Right ventricle myocardium superior (tissue), 1 donor: ENCODE measurements at places on chromosomes 11 and 22.
A peak's percentile ranks its signal among the peaks of the same experiment; 100 is the strongest.

DNA sequence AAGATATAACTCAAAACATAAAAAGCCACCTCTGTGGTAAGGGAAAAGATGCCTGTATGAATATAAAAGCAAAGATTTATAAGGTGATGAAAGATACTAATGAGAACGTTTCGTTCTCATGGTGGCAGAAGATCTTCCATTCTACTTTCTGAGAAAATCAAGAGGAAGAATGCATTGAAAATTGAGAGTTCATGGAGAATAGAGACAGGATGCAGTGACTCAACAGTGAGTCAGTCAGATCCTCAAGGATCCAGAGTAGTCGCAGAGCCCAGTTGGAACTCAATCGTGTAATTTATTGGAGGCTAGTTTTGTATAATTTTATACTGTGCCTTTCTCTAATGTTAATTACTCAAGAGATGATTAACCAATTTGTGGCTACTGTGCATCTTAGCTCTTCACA, 73.3 kb downstream of the ENTHD1 start:
- no peak for DNase-seq

GRCh38 chr11:44785856-44786607, 59.3 kb downstream of the TSPAN18 start:
- DNase-seq, result no peak

GRCh38 chr11:70541699-70542098, 143.4 kb downstream of the CTTN start:
- DNase-seq, result no peak

GRCh38 chr11:108788565-108789199, 123.8 kb downstream of the DDX10 start:
- no peak for DNase-seq

- DNase-seq, result no peak
These were observed 188.0 kb downstream of the MAML2 start for GRCh38 chr11:96154802-96155520.

- DNase-seq, result no peak
These were observed 27.6 kb upstream of the LRRC10B start for GRCh38 chr11:61480994-61481335.

DNA sequence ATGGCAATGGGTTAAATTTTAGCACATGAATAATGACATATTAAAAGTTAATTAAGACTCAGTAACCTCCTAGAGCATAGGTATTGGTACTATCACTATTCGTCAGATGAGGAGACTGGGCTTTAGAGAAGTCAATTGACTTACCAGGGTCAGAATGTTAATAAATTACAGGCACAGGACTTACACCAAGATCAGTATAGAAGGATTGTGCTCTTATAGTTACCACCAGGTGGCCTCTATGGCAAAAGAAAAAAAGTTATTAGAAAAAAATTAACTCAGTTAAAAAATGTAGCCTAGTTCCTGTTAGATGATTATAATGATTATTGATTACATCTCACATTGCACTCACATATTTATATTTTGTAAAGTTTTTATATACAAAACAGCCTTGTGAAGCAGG, 1163.7 kb downstream of the FAM181B start:
- DNase-seq, result no peak

GRCh38 chr11:18754308-18754707, 28.3 kb upstream of the IGSF22 start:
- no peak for DNase-seq

GRCh38 chr11:33533386-33534052, 167.1 kb downstream of the C11orf91 start:
- no peak for DNase-seq

DNA sequence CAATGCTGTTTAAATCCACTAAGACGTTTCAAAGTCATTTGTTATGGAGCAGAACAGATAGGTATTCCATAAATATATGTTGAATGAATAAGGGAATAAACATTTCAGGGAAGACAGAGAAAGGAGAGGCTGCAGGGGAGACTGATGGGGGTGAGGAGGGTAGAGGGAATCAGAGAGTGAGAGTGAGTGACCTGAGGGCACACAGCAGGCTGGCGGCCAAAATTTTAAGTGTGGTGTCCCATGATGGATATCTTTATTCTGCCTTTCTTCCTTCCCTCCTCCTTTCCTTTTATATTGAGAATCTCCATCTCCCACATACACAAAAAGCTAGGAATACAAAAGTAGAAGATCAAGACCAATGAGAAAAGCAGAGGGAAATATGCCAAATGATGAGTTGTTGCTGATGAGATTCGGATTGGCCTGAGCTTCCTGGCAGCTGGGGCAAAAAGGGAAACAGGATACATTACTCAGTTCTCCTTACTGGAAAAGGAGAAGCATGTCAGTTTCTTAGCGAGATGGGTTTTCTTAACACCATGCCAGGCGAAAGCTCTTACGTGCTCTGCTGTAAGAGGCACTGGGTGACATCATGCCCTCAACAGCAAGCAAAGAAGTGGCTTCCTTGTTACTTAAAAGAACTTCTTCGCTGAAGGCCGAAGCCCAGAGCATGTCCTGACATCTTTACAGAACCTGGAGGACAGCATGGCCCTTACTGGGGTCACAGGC, 11.2 kb upstream of the CYTH4 start:
- no peak for DNase-seq

DNA sequence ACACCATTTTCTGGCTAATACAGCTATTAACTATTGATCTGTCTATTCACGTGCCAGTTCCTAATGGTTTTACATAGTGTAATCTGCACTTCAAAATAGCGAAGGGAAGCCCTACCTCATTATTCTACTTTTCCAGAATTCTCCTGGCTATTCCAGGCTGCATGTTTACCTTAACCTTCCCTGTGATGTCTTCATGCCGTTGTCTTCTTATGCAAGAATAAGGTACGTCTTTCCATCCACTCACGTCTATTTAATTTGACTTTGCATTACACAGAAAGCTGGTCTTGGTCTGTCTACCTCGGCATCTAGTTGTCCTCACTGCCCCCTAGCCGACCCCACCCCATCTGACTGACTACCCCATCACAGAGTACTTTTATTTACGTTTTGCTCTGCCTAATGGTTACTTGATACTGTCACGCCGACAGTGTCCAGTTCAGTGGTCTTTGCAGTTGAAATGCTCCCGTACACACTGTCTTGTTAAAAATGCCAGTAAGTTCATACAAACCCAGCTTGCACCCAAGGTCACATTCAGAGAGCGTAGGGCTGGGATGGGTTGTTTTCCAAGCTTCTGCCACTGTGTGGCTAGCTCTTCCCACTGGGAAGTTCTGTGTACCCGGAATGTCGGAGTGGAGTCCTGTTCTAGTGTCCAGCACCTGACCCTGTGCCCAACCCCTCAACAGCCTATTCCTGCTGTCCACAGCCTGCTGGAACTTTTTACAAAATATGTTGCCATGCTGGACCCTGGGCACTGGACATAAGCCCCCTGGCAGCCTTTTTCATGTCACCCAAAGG, 15.0 kb downstream of the NEAT1 start:
- peak; percentile 36 for DNase-seq

- no peak for DNase-seq
These were observed 737 bp upstream of the MFRP start for GRCh38 chr11:119347242-119347641.

GRCh38 chr11:61611309-61611708, 30.4 kb upstream of the SYT7 start:
- DNase-seq, result no peak
